ENCODE measurements at places on chromosomes 16 and 17.

DNA sequence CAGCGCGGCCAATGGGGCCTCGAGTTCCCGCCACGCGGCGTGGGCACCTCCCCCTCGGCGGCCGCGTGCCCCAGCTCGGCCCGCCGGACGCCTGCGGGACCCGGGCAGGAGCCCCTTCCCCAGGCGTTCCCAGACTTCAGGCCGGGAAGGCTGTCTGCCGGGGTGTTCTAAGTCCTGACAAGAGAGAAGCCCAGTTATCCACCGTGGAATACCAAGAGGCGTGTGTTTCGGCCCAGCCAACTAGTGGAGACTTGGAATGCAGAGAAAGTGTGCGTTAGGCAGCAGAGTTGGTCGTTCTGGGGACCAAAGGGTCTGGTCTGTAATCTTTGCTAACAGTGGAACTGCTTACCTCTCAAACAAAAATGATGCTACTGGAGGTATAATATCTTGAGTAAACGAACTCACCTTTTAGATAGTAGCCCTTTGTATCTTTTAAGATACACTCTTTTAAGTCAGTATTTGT lies 251 bp upstream of the HSF5 start:
- DNase-seq = no peak

GRCh38 chr17:70871180-70871818 lies 702.0 kb downstream of the KCNJ2 start:
- no peak for DNase-seq

GRCh38 chr17:75995385-75995925 lies 5.2 kb upstream of the CDK3 start:
- DNase-seq = no peak

GRCh38 chr17:40323391-40324381 lies 14.7 kb downstream of the RARA start:
- DNase-seq = peak; percentile 93

GRCh38 chr17:81710514-81711308 lies 1.4 kb upstream of the SLC25A10 start:
- DNase-seq = no peak

DNA sequence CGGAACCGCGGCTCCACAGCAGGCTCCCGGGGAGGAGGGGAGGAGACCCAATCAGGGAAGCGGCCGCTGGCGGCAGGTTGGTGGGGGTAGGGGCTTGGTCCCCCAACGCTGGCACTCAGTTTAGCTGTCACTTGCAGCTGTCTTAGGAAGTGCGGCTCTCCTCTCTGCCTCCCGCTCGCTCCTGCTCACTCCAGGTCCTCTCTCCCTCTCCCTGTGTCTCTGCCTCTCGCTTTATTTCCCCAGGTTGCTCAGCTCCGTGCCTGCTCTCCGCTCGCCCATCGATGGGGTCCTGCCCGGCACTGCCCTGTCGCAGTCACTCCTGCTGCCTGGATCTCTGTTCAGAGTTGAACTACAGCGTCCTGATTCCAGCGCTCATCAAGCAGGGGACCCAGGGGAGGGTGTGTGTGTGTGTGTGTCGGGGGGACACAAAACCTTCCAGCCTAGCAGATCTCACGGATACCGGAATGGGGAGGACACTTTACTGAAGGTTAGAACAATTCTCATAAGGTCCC lies 145.6 kb downstream of the ENGASE start:
- no peak for DNase-seq

DNA sequence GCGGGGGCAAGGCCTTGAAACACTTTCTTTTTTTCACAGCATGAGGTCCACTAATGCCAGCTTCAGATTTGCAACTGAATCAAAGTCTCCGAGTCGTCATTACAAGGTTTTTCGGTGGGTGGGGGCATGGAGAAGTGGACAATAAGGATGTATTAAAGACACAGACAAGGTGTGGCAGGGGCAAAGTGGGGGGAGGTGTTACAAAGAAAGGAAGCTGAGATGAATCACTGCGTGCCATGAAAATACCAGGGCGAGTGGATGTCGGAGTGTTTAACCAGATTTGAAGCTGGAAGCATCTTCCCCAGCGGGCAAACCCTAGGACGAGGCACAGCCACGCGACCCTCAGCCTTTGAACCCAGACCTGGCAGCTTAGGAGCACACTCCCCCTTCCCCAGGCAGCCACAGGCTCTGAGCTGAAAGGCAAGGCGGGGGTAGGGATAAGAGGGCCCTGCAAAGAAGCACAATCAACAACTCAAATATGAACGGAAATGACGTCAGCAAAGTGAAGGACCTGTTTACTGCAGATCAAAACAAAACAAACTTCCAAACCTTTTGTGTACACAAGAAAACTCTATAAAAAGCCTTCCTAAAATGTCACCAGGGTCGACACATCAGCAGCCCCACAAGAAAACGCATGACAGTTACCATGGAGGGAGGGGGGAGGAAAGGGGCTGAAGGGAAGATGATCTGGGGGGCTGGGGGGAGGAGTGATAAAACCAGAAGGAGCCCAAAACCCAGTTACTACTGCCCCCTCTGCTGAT lies 5.6 kb upstream of the ZFHX3 start:
- DNase-seq = no peak

- no peak for DNase-seq
Observed at GRCh38 chr16:85083051-85083639, 29.1 kb downstream of the CIBAR2 start.

DNA sequence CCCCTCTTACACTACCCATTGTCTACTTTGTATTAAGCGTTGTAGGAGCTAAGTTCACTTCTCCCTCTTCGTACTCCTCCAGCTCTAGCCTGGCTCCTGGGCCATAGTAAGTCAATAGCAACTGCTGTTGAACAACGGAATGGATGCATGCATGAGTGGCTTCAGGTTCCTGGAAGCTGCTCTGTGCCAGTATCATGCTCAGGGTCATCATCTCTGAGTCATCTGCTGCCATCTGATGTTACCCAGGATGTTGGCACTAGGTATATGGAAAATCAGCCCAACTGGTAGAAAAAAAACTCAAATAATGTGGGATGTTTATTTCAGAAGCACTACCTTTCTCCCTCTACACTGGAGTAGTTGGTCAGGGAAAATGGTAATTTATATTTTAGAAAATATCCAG lies 536.8 kb downstream of the NPIPA7 start:
- DNase-seq = no peak

- DNase-seq = no peak
Observed at GRCh38 chr17:34486761-34487160, 92.6 kb upstream of the TMEM132E start.

DNA sequence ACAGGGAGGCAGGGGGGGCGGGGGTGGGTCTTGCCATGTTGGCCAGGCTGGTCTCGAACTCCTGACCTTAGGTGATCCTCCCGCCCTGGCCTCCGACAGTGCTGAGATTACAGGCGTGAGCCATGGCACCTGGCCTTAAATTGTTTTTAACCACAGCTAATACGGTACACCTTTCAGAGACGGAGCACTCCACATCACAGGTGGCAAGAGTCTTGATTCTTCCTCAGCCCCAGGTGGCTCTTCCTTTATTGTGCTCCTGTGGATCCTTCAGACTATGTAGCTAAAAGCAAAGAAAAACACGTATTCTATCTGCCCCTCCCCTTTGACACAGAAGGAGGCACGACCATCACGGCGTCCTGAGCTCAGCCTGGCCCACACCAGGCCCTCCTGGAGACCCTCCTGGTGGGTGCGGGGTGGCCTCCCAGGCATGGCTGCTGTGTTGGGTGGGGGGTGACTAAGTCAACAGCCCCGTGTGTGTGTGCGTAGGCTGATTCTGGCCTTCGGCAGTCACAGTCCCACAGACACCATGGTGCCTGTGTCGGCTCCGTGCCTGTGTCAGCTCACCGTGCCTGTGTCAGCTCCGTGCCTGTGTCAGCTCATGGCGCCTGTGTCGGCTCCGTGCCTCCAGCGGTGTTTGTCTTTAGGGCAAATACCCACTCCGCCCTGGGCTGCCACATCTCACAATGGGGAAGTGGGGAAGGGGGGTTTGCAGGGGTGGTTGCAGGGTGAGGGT lies 10.8 kb upstream of the SECTM1 start:
- no peak for DNase-seq

DNA sequence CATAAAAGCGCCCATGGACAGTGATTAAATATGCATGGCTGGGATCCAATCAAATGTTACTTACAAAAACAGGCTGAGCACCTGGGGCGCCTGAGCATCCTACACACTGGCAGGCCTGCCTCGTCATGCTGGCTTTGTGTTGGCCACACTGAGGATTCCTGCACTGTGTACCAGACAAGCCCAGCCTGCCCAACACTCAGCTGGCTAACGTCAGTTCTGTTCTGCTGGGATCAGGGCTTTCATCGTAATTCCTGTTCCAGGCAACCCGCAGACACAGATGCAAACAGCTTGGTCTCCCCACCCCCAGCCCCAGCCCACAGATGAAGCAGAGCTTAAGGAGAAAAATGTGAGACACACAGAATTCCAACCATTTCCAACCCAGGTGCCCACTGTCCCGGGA lies 30.7 kb downstream of the PIMREG start:
- no peak for DNase-seq

DNA sequence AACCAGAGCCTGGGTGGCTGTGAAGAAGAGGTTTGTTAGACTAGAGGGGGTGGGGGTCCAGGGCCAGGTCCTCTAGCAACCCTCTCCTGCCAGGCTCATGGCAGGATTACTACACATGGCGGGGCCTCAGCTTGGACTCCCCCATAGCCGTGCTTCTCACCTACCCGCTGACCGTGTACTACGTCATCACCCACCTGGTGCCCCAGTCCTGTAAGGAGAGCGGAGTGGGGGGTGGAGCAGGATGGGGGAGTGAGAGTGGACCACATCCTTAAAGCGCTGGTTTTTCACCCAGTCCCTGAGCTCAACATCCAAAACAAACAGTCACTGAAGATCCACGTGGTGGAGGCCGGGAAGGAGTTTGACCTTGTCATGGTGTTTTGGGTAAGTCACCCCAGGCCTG lies 4.2 kb upstream of the CXCL16 start:
- DNase-seq = no peak

DNA sequence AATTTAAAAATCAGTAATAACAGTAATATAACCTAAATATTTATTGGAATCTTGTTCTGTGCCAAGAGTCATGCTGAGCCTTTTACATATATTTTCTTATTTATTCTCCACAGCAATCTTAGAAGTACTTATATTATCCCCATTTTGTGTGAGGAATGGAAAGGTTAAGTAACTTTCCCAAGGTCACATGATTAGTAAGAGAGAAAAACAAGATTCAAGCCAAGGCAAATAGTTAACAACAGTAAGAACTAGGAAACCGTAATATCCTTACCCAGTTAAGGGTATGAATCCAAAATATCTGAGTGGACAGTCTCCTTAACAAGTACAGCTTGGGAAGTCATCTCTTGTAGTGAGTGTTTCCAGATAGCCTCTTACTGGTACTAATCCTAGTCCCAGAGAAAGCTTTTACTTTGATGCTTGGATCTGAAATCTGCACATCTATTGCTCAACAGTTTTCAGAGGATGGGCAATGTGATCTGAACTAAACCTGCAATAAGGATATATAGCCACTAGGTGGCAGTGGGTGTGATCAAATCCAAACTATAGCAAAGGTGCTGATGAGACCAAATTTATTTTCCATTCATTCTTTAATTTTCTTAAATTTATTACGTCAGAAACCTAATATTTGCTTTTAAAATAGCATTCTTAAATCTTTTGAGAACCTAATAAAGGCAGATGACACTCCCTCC lies 23.3 kb downstream of the SHISA6 start:
- DNase-seq = no peak

DNA sequence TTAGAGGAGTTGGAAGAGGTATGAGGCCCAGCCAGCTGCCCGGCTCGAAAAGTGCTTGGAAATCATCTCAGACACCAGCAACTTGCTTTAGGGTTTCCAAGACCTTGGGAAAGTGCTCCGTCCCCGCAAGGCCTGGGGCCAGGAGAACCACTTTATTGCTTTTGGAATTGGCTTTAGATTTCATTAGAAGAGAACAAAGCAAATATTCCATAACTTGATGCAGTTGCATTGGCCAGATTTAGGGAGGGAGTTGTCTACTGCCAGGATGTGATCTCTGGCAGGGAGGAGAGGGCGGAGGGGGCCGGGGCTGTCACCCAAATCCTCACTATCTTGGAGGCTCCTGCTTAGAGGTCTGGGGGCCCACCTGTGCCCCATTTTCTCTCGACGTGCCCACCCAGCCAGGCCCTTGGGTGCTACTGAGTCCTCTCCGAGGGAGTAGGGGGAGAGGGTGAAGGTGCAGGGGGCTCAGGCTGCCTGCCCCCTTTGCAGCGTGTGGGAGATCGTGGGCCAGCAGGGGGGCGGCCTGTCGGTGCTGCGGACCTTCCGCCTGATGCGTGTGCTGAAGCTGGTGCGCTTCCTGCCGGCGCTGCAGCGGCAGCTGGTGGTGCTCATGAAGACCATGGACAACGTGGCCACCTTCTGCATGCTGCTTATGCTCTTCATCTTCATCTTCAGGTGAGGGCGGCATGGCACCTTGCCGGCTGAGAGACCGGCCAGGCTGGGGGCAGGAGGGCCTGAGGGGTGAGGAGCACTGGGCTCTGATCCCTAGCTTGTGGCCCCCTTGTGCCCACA lies 30.6 kb downstream of the CACNA1G start:
- DNase-seq = no peak

DNA sequence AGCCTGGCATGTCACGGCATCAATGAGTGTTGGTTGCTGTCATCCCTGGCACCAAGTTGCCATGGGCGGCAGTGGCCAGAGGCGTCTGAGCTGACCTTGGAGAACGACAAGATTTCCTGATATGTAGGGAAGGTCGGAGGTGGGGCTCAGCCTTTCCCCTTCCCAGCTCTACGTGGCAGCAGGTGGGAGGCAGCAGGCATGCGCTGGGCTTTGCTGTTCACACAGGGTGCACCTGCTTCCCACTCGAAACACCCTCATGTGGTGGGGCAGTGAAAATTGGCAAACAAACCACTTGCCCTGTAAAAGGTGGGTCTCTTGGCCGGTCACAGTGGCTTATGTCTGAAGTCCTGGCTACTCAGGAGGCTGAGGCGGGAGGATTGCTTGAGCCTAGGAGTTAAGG lies 12.3 kb upstream of the TFAP4 start:
- no peak for DNase-seq
